Esophagus squamous epithelium (tissue), 5 donors: ENCODE measurements at places on chromosomes 11 and 22. TPM values are rescaled to one million over a fixed set of nuclear protein-coding genes. Genes with fewer than 3 reads are reported as not detected.

- no peak for DNase-seq
These were observed 61.4 kb upstream of the BMAL1 start for GRCh38 chr11:13216019-13216710.

DNA sequence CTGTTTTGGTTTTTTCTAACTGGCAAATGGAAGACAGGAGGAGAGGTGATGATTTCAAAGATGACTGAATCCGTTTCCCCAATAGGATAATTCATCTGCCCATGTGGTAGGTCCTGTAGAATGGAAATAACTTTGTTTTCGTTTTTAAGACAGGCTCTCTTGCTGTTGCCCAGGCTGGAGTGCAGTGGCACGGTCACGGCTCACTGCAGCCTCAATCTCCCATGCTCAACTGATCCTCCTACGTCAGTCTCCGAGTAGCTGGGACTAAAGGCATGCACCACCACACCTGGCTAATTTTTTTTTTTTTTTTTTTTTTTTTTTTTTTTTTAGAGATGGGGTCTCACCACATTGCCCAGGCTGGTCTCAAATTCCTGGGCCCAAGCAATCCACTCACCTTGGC is 77.4 kb upstream of the BIRC3 start:
- DNase-seq: no peak

GRCh38 chr11:76704171-76704948 is 33.8 kb upstream of the LRRC32 start:
- no peak for DNase-seq

DEUP1 gene
- total RNA-seq: not detected

COMT gene
- total RNA-seq: 224 TPM

- no peak for DNase-seq
These were observed 135.3 kb downstream of the KIF18A start for GRCh38 chr11:27972522-27973170.

DNA sequence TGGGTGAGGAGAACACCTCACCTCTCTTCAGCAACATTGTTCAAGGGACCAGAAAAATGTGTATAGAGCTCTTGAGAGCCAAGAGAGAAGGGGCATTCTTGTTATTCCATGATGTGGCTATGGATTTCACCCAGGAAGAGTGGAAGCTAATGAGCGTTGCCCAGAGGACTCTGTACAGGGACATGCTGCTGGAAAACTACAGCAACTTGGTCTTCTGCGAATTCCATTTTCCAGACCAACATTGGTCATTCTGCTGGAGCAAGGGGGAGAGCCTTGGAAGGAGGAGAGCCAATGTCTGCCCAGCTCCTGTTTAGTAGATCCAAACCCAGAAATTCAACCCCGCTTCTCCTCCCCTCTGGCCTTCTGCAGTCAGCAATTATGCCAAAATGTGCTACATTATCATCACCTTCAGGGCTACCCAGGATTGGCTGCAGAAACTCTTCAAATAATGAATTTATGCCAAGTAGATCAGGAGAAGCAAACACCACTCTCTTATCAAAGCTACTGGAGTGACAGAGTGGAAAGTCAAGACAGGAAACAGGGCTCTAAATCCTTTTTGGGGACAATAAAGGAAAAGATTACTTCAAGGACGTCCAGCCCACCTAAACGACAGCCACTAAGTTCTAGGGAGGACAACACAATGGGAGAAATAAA is 707.5 kb upstream of the LUZP2 start:
- no peak for DNase-seq

GRCh38 chr22:19879246-19879570 is 24.5 kb upstream of the GNB1L start:
- no peak for DNase-seq

DNA sequence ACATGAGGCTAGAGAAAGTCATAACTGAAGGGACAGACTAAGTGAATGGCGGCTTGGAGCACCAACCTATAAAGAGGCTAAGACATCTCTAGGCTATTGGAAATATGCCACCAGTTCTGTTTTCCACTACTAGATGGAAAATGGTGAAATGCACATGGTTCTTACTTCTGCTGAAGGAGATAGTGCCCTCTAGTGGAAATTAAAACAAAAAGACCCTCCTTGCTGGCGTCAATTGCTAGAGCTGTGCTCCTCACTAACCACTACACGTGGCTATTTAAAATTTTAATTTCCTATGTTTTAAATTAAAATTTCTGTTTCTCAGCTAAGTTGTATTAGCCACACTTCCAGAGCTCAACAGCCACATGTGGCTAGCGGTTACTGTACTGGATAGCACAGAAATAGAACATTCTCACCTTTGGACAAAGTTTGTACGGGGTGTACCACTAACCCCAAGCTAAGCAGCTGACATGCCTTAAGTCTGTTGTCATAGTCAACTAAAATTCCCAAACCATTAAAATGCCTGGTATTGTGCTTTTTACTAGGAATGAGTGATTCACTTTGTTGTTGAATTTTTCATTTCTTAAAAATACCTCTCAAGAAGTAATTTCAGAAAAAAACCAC is 34.1 kb upstream of the CALCA start:
- no peak for DNase-seq

DNA sequence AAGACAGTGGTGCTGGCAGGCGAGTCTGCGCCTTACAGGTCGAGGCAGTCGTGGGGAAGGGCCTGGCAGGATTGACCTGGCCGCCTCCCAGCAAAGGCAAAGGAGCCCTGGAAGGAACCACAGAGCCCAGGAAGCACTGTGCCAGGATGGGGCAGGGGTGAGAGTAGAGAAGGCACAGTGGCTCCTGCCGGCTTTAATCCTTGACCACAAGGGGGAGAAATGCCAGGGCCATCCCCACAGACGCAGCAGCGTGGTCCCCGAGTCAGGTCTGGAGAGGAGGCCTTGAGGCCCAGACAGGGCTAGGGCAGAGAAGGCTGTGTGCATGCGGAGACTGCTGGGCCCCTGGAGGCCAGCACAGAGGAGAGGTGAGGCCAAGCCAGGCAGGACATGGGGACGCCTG is 9.9 kb upstream of the NDUFS8 start:
- DNase-seq: no peak

SMTNL1 gene
- total RNA-seq: not detected

DNA sequence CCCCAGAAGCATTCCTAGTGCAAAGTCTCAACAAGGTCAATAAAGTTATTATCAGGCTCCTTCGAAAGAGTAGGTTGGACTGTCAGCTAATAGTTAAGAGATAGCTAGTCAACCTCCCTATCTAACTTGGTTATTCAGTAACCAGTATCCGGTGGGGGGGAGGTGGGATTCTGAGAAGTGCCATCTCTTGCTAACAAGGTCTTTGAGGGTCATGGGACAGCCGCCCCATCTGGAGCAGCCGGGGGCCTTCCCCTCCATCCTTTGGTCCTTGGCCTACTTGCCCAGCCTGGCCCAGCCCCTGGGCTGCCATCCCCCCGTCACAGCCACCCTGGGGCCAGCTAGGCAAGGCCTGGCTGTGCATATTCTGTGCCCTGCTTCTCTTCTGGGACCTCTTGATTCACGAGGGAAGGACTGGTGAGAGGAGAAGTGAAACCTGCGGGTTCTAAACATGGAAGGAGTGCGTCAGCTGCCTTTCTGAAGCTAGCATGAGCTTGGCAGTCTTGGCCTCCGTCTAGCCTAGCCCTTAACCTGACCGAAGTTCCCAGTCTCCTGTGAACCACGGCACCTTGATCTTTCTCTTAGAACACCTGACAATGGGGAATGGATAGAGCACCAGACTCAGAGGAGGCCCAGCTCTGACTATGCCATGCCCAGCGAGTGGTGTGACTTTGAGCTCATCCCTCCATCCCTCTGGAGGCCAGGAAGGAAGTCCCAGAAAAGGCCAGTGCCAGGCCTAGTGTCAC is 9.3 kb downstream of the SLC37A2 start:
- DNase-seq: no peak
